ENCODE measurements at places on chromosomes 16 and 17.
A peak's percentile ranks its signal among the peaks of the same experiment; 100 is the strongest.

GRCh38 chr16:11916524-11917285 is 949 bp upstream of the GSPT1 start:
- peaks cover 20% of the 10 kb centered on the region for H3K4me1 ChIP-seq
- H3K36me3 ChIP-seq = no peaks in the 10 kb centered on the region
- H3K27ac ChIP-seq = peak overlapping the region; percentile 93
- no peak for DNase-seq
- no peaks in the 10 kb centered on the region for H3K27me3 ChIP-seq

DNA sequence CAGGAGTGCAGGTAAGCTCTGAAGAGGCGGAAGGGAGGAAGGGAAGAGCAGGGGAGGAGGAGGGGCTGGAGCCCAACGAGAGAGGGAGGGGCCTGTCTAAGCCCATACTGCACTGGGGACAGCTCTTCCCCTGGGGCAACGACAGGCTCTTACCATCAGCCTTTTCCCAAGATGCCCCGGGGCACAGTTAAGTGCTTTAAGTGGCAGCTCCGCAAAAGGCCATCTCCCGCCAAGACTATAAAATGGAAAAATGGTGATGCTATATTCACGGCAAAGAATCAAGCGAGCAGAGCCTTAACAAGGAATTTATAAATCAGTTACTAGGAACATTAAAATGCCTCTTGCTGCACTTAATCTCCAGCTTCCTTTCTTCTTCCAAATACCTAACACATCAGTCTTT is 110.2 kb upstream of the NLRP1 start:
- no peaks in the 10 kb centered on the region for H3K27me3 ChIP-seq
- no peak for DNase-seq
- H3K4me1 ChIP-seq = no peaks in the 10 kb centered on the region
- no peaks in the 10 kb centered on the region for H3K36me3 ChIP-seq
- H3K27ac ChIP-seq = no peak overlapping the region

- no peak for DNase-seq
- H3K27ac ChIP-seq = no peak overlapping the region
- H3K36me3 ChIP-seq = no peaks in the 10 kb centered on the region
- no peak overlapping the region for H3K4me3 ChIP-seq
- H3K27me3 ChIP-seq = no peaks in the 10 kb centered on the region
- peaks cover 4% of the 10 kb centered on the region for H3K4me1 ChIP-seq
Observed at GRCh38 chr16:74556375-74556922, 50.5 kb downstream of the GLG1 start.

DNA sequence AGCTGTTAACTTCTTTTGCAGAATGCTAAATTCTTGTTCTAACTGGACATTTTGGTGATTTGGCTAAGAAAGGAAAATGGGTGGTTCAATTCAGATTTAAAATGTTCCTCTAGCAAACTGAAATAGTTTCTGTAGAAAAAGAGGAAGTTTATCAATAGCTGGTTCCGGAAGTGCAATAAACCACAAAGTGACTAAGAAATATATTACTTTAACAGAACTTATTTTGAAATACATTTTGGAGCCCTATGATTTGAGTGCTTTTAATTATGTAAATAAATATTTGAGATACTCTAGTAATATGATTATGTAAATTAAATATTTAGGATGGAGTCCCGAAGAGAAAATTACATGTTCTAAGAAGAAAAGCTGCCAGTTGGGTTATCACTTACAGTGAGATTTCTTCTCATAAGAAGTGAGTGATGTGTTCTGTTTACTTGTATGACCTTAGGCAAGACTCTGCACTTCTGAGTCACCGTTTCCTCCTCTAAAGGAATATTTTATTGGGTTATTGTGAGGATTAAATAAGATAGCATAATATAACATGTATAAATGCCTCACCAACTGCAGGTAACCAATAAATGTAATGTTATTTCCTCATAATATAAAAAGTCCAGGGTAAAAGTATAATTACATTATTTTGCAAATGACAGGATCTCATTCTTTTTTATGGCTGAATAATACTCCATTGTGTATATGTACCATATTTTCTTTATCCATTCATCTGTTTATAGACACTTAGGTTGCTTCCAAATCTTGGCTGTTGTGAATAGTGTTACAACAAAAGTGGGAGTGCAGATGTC is at the start of gene EVI2B:
Gene EVI2B, minus strand, starts transcription at position 73 of the 800 bp plus-strand sequence. CDS start 8,445 bp downstream, outside the sequence.
- no peaks in the 10 kb centered on the region for H3K36me3 ChIP-seq
- H3K4me3 ChIP-seq = peak within 1 kb of the TSS; percentile 65
- H3K27ac ChIP-seq = peak within 1 kb of the TSS; percentile 27
- peaks cover 11% of the 10 kb centered on the region for H3K4me1 ChIP-seq
- no peaks in the 10 kb centered on the region for H3K27me3 ChIP-seq
- DNase-seq = no peak

DNA sequence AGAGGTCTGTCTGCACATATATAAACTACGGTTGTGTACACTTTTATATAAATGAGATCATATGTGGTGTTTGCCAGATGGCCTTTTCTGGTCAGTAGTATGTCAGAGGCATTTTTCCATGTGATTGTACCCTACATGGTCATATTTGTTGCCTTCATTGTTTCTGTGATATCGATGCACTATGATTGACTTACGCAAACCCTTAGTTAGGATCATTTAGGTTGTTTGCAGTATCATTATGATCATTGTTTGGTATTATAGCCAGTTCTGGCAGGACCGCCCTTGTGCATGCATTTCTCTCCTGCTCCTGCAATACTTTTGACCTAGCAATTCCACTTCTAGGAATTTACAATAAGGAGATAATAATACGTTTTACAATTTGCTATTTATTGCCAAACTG is 169.1 kb downstream of the MSI2 start:
- no peaks in the 10 kb centered on the region for H3K27me3 ChIP-seq
- no peak for DNase-seq
- no peaks in the 10 kb centered on the region for H3K36me3 ChIP-seq
- no peak overlapping the region for H3K27ac ChIP-seq
- H3K4me3 ChIP-seq = no peak overlapping the region
- H3K4me1 ChIP-seq = peaks cover 6% of the 10 kb centered on the region

DNA sequence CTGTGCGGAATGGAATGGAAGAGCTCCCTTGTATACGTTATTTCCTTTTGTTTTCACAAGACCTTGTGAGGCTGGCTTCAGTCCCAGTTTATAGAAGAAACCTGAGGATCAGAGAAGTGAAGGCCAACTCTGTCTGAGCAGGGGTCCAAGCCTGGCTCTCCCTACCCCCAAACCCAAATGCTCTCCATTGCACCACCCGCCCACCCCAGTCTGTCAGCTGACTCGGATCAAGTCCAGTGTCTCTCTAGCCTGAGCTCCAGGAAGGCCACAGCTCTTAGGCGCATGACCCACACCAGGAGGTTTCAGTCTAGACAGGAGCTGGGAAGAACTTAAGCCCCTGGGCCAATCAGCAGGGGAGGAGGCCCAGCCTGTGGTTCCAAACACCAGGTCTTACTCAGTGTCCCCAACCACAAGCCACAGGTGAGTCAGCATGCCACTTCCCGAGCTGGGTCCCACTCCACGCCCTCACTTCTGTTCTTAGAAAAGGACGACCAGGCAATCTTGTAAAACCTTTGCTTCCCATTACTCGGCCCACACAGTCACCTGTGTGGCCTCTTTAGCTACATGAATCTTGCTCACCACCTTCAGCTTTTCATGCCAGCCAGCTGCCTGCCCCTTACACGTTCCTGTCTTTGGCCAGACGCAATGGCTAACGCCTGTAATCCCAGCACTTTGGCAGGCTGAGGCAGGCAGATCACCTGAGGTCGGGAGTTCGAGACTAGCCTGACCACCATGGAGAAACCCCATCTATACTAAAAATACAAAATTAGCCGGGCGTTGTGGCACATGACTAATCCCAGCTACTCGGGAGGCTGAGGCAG is 27.8 kb downstream of the TK2 start:
- no peak overlapping the region for H3K4me3 ChIP-seq
- peaks cover 57% of the 10 kb centered on the region for H3K4me1 ChIP-seq
- peaks cover 11% of the 10 kb centered on the region for H3K36me3 ChIP-seq
- DNase-seq = no peak
- peak overlapping the region; percentile 51 for H3K27ac ChIP-seq

- no peaks in the 10 kb centered on the region for H3K4me1 ChIP-seq
- no peak overlapping the region for H3K4me3 ChIP-seq
- no peaks in the 10 kb centered on the region for H3K36me3 ChIP-seq
- no peak for DNase-seq
- no peak overlapping the region for H3K27ac ChIP-seq
Observed at GRCh38 chr17:66240013-66240412, 10.8 kb upstream of the APOH start.

- H3K4me1 ChIP-seq = peaks cover 6% of the 10 kb centered on the region
- peaks cover 8% of the 10 kb centered on the region for H3K27me3 ChIP-seq
- no peak for DNase-seq
- H3K36me3 ChIP-seq = no peaks in the 10 kb centered on the region
Observed at GRCh38 chr16:3035972-3036725, 595 bp downstream of the BICDL2 start.

GRCh38 chr17:17364338-17364667 is 61.1 kb downstream of the NT5M start:
- no peaks in the 10 kb centered on the region for H3K4me1 ChIP-seq
- no peak overlapping the region for H3K4me3 ChIP-seq
- no peak for DNase-seq
- no peaks in the 10 kb centered on the region for H3K36me3 ChIP-seq
- no peak overlapping the region for H3K27ac ChIP-seq
- H3K27me3 ChIP-seq = no peaks in the 10 kb centered on the region

DNA sequence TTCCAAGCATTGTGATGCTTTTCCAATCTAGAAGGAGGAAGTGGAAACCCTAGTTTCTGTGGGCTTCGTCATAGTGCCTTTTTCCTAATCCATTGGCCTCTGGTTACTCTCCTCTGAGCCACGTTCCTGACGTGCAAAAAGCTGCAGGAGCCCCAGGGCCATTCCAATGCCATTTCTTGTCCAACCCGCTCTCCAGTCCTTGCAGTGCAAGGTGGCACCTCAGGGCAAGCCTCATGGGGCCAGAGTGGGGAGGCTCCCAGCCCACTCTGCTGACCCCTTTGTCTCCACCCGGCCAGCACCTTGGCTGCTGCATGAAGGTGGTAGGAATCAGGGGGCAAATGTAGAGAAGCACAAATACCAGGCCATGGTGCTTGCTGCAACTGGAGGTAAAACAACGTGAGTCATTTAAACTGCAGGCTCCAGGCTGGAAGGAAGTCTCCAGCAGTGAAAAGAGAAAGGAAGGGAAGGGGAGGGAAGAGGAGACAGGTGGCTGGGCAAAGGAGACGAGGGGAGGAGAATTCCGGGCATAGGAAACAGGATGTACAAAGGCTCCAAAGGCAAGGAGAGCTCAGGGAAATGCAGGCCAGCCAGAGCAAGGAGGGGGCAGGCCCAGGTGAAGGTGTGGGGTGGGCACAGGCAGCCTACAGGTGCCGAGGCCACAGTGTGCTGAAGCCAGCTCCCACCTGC is 168.2 kb upstream of the TNRC6C start:
- H3K4me1 ChIP-seq = no peaks in the 10 kb centered on the region
- no peaks in the 10 kb centered on the region for H3K36me3 ChIP-seq
- no peaks in the 10 kb centered on the region for H3K27me3 ChIP-seq

GRCh38 chr16:84643180-84643583 is 5.1 kb upstream of the KLHL36 start:
- peak overlapping the region; percentile 59 for H3K27ac ChIP-seq
- H3K27me3 ChIP-seq = no peaks in the 10 kb centered on the region
- H3K4me3 ChIP-seq = peak overlapping the region; percentile 30
- peaks cover 11% of the 10 kb centered on the region for H3K4me1 ChIP-seq
- H3K36me3 ChIP-seq = no peaks in the 10 kb centered on the region

- H3K4me3 ChIP-seq = no peak overlapping the region
- H3K36me3 ChIP-seq = no peaks in the 10 kb centered on the region
- no peaks in the 10 kb centered on the region for H3K4me1 ChIP-seq
- no peak overlapping the region for H3K27ac ChIP-seq
- DNase-seq = no peak
- H3K27me3 ChIP-seq = no peaks in the 10 kb centered on the region
Observed at GRCh38 chr16:78994135-78994745, 606.3 kb downstream of the MAF start.

GRCh38 chr16:3836641-3837040 is 43.9 kb downstream of the CREBBP start:
- H3K27ac ChIP-seq = no peak overlapping the region
- peaks cover 25% of the 10 kb centered on the region for H3K4me1 ChIP-seq
- no peak overlapping the region for H3K4me3 ChIP-seq
- no peaks in the 10 kb centered on the region for H3K27me3 ChIP-seq

GRCh38 chr16:10668322-10669045 is 26.2 kb downstream of the TEKT5 start:
- H3K4me3 ChIP-seq = no peak overlapping the region
- no peak overlapping the region for H3K27ac ChIP-seq
- no peaks in the 10 kb centered on the region for H3K4me1 ChIP-seq
- H3K36me3 ChIP-seq = no peaks in the 10 kb centered on the region
- H3K27me3 ChIP-seq = no peaks in the 10 kb centered on the region

GRCh38 chr17:77887464-77888241 is 70.8 kb upstream of the TNRC6C start:
- DNase-seq = peak; percentile 91
- peak overlapping the region; percentile 82 for H3K27ac ChIP-seq
- peak overlapping the region; percentile 72 for H3K4me3 ChIP-seq

- no peaks in the 10 kb centered on the region for H3K36me3 ChIP-seq
- DNase-seq = no peak
- H3K27ac ChIP-seq = no peak overlapping the region
- H3K4me1 ChIP-seq = peaks cover 8% of the 10 kb centered on the region
- no peaks in the 10 kb centered on the region for H3K27me3 ChIP-seq
Observed at GRCh38 chr16:23382279-23382678, 70.7 kb downstream of the COG7 start.

- no peaks in the 10 kb centered on the region for H3K36me3 ChIP-seq
- H3K4me3 ChIP-seq = peak overlapping the region; percentile 33
- DNase-seq = no peak
- peaks cover 24% of the 10 kb centered on the region for H3K4me1 ChIP-seq
- no peaks in the 10 kb centered on the region for H3K27me3 ChIP-seq
- H3K27ac ChIP-seq = peak overlapping the region; percentile 3
Observed at GRCh38 chr16:78817200-78817739, 717.8 kb downstream of the WWOX start.

DNA sequence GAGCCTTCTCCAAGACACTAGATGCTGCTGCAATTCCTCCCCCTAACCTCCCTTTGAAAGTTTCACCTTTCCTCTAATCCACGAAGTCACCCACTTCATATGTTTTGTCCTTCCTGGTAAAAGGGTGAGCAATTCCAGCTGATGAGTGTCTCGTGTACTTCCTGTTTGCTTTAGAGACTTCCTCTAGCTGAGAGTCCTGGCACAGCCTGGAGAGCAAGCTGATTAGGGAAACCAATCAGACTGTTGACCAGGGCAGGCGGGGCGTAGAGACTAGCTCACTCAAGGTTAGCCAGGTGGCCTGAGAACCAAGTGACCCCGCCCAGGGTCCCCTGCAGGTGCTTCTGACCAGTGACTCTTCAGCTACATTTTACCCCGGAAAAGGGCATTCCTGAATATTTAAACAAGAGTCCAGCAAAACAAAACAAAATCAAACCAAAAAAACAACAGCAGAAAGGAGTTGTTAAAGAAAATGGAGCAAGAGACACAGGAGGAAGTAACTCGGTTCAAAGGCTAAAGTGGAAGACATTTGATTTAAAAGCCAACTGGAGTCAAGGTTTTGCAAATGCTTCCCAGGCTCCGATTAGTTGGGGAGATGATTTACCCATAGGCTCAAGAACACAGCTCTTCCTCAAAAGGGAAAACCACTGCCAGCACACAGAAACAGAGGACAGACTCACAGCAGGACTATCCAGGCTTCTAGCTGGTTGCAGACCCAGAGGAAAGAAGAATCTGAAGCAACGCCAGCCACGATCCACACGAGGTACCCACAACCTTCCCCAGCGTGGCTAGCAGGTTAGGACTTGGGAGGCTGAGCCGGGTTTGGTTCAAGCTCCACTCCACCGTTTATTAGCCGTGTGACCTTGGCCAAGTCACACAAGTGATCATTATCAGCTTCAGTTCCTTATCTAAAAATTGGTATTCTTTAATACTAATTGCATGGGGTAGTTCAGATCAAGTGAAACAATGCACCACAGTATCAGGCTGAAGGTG is 13.4 kb downstream of the HSPB9 start:
- peaks cover 67% of the 10 kb centered on the region for H3K4me1 ChIP-seq
- H3K27me3 ChIP-seq = no peaks in the 10 kb centered on the region
- DNase-seq = no peak
- no peak overlapping the region for H3K4me3 ChIP-seq
